Kidney (tissue), 22 donors: ENCODE measurements at places on chromosomes 3 and 15.

DNA sequence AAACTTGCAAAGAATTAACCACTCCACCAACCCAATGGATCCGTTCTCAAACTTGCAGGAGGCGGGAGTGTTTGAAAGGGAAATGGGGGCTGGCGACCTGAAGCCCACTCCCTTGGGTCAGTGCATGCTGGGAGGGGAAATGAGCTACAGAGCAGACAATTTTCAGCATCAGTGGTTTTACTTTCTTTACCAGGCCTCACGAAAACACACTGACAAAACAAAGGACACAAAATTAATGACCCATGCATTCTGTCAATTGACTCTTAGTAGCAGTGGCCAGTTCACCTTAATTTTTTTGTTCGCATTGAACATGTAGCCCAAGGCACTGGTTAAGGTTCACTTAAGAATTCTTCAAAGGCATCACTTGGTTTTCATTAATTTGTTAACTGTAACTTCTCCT is 413.5 kb downstream of the MECOM start:
- DNase-seq = no peak
- H3K36me3 ChIP-seq = no peaks in the 10 kb centered on the region
- H3K27me3 ChIP-seq = no peaks in the 10 kb centered on the region
- H3K4me3 ChIP-seq = no peak overlapping the region
- no peak overlapping the region for H3K27ac ChIP-seq
- no peaks in the 10 kb centered on the region for H3K4me1 ChIP-seq

DNA sequence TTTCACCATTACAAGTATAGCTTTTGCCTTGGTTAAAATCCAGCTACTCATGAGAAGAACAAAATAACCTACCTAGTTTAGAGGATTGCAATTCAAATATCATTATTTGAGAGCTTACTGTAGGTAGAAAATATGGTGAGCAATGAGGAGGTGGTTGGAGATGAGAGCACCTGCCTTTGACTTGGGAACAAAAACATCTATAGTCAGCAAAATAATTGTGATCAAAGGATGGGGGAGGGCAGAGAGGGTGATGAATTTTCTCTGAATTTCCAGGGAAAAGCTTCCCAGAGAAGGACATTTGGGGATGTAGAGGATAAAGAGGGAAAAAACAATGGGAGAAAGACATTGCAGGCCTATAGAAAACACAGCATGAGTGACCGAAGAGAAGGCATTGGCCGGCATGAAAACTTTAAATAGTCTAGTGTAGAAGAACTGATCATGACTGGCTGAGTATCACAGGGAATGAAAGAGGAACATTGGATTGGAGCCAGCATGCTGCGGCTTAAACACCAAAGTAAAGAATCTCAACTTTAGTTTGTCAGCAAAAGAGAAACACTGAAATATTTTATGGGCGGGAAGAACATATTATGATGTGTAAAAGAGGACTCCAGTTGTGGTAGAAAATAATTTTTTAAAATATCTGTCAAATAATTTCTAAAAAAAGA is 581.3 kb downstream of the UNC13C start:
- H3K27ac ChIP-seq = no peak overlapping the region
- no peak overlapping the region for H3K4me3 ChIP-seq
- H3K36me3 ChIP-seq = no peaks in the 10 kb centered on the region
- H3K4me1 ChIP-seq = no peaks in the 10 kb centered on the region
- DNase-seq = no peak

- H3K27me3 ChIP-seq = no peaks in the 10 kb centered on the region
- H3K27ac ChIP-seq = no peak overlapping the region
- no peaks in the 10 kb centered on the region for H3K36me3 ChIP-seq
- no peak overlapping the region for H3K4me3 ChIP-seq
- no peaks in the 10 kb centered on the region for H3K4me1 ChIP-seq
Observed at GRCh38 chr3:172470588-172470987, 22.3 kb upstream of the GHSR start.

- no peak overlapping the region for H3K27ac ChIP-seq
- DNase-seq = no peak
- H3K27me3 ChIP-seq = no peaks in the 10 kb centered on the region
- no peak overlapping the region for H3K4me3 ChIP-seq
Observed at GRCh38 chr3:32120471-32120870, 14.1 kb downstream of the GPD1L start.

DNA sequence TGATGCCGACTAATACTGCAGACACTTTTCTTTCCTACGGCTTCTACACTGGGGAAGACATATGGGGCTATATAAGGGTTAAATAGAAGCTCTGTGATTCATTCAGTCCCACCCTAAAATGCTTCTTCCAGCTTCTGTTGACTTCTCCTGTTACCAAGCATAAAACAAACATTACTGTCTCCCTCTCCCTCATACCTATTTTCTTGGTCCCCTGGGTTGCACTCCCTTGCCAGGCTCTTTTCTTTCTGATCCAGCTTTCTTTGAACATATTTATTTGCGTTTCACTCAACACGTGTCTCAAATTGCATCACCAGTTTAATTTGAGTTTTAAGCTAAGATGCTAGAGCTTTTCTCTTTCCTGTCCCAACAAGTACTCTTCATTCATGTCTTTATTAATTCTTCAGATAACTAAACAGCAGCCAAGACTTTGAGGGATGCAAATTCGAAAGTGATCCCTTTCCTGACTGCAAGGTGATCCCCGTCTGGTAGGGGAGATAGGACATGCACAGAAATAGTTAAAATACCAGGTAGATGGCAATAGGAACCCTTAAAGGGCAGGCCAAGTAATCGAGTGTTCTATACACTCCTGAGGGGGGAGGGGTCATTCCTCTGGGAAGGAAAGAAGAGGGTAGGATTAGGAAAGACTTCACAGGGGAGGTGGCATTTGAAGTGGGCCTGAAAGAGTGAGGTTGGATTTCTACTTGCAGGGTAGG is 198.6 kb upstream of the BCL6 start:
- DNase-seq = no peak
- peaks cover 2% of the 10 kb centered on the region for H3K4me1 ChIP-seq
- H3K27ac ChIP-seq = no peak overlapping the region
- no peaks in the 10 kb centered on the region for H3K27me3 ChIP-seq
- no peaks in the 10 kb centered on the region for H3K36me3 ChIP-seq
- H3K4me3 ChIP-seq = no peak overlapping the region

DNA sequence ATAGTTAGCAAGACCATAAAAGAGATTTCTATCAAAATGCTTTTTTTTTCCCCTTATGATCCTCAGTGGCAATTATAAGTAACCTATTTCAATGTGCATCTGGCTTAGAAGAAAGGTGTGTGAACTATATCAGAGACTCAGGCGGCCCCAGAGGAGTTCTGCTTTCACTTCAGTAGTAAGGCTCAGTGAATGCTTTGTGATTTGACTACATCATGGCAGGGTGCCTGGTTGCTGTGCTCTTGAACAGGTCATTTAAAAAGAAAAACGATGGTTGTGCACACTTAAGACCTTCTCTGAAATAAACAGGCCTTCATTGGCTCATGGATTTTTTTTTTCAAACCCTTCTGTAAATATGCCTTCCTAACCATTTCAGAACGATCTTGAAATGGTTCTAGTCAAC is 400.4 kb upstream of the RARB start:
- H3K4me3 ChIP-seq = no peak overlapping the region
- no peak for DNase-seq
